ENCODE measurements at places on chromosomes 12 and 14.

DNA sequence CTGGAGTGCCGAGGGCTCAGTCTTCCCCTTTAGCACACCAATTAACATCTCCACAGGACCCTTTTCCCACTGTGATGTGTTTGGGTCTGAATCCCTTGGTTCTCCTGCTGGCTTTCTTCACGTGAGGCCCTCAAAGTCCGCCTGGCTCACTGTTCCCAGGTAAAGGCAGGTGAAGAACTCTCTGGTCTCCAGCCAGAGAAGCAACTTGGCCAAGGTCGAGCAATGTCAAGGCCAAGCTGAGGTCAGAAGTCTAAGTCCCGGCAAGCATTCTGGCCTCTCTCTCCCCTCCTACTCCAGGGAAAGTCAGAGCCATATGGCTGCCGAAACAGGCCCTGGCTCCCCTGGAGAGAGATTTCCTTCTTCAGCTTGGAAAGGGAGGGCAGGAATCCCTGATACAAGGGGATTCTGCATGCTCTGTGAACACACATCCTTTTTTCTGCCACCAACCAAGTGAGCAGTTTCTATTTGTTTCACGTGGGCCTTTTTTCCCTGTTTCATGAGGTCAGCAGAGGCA lies 61.4 kb upstream of the ESRRB start:
- no peak for DNase-seq

- peak; percentile 85 for DNase-seq
Observed at GRCh38 chr14:93078870-93079269, 36.9 kb downstream of the ITPK1 start.

DNA sequence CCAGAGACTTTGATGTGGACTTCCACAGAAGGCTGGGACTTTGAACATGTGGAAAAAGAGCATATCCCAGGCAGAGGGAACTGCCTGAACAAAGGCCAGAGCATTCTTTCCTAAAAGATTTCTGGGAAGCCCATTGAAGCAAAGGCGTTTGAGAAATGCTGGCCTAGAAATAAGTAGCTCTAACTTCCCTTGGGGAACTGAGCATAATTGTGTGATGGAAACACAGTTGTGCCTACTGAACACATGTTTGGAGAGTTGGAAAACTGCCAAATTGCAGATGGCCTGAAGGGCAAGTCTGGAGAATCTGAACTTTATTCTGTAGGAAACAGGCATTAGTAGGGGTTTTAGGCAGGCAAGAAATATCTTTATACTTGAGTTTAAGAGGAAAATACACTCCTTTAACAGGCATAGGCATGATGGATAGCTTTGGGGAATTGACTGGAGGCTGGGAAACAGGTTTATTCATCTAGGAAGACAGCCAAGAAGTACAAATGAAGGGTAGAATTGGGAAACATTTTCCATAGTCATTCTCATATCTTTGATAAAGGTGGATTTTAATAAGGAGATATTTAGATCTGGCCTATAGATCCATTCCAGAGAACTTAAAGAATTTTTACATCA lies 134.1 kb downstream of the TPH2 start:
- no peak for DNase-seq

- DNase-seq = no peak
Observed at GRCh38 chr12:6088921-6089747, 35.3 kb downstream of the VWF start.

DNA sequence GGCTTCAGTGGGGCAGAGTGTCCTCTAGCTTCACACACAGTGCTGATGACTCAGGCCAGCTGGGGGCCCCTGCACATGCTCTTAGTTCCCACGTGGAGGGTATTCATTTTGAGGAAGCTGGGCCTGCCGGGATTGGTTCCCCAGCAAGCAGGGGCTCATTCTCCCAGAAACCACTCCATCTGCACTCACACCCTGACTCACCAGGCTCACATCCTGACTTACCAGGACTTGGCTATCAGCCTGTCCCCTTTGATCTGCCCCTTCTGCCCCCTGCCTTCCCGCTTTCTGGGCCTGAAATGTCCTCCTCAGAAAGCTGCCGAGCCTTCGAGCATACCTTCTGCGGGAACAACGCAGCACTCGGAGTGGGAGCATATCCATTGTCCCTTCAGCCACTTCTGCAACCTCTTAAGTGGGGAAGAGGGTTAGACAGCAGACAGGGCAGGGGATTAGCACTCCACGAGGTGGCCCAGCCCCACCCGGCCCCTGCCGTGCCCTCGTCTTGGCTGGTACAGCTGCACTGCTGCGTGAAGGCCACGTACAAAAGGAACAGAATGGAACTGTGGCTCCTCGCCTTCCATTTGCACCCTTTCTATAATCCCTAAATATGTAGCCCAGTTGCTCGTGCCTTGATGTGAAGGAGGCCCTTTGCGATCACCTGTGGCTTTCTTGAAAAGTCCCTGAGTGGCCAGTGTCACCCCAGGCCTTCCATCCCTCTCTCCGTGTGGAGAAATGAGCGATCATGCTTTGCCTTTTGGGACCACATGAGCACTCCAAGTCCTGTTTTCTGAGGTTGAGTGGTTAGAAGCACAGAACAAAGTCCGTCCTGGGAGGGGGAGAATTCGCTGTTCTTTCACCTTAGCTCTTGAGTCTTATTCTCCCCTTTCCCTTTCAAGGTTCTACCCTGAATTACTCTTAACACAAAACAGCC lies 26.1 kb downstream of the TPCN1 start:
- DNase-seq = no peak

DNA sequence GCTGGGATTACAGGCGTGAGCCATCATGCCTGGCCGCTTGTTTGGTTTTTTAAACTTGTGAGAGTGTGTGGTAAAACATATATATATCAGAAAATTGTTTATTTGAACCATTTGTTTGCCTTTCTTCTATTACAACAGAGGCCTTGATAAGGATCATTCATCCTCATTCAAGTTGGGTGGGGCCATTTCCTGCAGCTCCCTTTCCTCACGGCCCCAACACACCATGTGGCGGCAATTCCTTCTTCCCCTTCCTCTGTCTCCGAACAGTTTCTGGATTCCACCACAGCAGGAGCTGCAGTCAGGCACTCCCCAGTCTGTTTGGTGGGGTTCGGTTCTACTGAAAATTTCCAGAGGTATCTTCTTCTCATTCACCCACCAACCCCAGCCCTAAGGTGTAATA lies 42.0 kb upstream of the RASSF3 start:
- no peak for DNase-seq

DNA sequence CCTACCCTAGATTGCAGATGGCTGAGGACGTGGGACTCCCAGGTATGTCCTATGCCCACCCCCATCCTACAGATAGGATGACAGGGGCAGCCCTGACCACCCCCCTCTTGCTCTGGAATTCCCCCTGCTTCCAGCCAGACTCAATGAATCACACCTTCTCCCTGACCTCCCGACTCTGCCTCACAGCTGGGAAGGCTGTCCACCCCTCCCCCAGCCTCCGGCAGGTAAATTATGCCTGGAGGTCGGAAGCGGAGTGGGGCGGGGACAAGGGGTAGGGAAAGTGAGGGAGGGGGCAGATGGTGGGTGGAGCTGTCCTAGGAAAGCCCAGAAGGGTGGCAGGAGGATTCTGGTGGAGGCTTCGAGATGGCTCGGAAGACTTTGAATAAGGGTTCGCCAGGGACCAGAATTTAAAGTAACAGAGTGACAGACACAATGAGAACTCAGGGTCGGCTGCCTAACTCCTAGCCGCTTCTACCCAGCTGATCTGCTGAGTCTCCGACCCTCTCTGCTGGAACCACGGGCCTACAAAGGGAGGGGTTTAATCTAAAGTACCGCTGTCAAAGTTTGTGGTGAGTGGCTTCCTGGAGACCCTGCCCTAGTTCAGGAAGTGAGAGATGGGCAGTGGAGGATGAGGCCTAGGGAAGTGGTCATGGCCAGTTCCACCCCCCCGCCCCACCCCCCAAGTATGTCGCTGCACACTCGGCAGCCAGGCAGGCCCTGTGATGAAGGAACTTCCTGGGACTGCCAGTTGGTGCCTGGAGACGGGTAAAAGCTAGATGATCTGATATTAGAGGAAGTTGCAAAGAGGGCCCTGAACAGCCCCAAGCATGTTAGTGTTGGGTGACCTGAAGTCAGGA lies 4.2 kb downstream of the PLEKHG3 start:
- DNase-seq = no peak

- no peak for DNase-seq
Observed at GRCh38 chr14:22384167-22384549, 204.9 kb downstream of the DAD1 start.

GRCh38 chr14:90425373-90425879 lies 28.6 kb downstream of the CALM1 start:
- DNase-seq = no peak

GRCh38 chr12:108191938-108192337 lies 62.9 kb downstream of the WSCD2 start:
- DNase-seq = no peak

DNA sequence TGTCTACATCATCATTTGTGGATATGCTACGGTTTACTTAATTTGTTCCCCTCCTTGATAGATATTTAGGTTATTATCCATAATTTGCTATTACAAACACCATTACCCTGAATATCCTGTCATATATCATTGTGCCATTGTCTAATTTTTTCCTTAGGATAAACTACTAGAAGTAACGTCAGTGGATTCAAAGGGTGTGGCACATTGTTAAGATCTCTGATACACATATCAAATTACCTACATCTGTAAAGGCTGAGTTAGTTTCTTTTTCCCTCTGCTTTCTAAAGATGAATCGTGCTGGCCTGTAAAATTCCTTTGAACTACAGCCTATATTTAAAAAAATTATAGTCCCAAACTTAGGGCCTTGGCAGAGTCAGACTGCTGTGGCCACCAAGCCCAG lies 53.9 kb upstream of the STRN3 start:
- DNase-seq = no peak

DNA sequence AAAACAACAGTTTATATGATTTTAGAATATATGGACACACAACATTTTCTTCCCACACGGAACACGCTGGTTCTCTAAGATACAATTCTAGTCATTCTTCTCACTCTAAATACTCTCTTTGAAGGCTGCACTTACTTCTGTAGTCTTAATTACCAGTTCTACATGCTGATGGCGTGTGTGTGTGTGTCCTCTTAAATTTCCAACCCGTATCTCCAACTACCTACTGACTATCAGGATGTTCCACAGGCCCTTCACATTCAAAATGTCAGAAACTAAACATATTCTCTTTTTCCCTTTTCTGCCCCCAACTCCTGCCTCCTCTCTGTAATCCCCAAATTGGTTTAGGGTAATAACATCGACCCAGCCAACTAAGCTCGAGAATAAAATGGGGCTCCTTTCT lies 75.2 kb downstream of the DUSP16 start:
- DNase-seq = no peak

DNA sequence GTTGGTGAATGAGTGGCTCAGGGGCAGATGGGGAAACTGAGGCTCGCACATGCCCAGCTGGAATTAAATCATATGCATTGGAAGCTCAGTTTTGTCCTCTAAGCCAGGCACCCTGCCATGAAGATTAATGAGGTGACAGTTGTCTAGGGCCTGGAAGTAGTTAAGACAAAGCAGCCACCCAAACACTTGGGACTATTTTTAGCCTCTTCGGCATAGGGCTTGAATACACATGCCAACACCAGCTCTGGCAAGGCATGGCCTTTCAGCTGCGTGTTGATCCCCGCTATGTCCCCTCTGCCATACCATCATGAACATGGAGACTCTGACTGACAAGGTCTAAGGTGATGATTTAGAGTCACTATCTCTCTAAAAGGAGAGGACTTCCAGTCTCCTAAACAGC lies 250.2 kb downstream of the KSR2 start:
- no peak for DNase-seq

DNA sequence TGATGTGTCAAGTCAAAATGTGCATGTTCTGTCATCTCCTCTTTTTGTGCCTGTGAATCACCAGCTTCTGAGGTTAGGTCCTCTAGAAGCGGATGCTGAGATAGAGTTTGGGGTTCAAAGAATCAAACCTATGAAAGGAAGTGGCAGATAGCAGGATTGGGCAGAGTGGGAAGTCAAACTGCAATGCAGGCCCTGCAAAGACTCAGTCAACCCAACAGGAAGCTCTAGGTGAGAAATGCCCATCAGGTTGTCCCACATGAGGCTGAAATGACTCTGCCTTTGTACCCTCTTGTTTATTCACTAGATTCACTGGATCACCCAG lies 4.5 kb upstream of the MIA2 start:
- no peak for DNase-seq

DNA sequence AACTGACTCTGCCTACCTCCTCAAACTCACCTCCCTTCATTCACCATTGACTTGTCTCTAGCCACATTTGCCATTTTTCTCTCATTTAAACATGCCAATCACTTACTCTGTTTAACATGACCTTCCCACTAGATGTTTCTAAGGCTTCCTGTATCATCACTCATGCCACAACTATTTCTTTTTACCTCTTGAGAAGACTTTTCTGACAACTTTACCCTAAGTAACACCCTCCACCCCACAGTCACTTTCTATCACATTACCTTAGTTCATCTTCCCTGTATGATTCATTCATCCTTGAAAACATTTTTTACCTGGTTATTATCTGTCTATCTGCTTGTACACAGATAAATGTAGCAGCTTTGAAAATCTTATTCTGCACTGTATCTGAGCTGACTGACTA lies 19.4 kb downstream of the PLCZ1 start:
- DNase-seq = no peak

DNA sequence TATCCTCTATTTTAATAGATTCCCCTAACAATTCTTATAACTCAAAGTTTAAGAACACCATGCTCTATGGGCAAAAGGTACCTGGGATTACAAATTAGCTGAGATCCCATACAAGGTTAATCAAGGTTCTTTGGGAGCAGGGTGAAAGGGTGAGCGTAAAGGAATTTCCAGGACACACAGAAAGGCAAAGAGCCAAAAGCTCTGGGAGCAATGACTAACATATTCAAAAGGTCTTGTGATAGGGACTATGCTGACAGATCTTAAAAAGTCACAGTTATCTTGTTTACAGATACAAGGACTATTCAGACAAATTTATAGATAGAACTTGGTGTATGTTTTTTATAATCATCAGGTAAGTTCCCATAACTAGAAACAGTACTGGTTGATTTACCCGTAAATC lies 19.5 kb upstream of the PPFIBP1 start:
- no peak for DNase-seq

DNA sequence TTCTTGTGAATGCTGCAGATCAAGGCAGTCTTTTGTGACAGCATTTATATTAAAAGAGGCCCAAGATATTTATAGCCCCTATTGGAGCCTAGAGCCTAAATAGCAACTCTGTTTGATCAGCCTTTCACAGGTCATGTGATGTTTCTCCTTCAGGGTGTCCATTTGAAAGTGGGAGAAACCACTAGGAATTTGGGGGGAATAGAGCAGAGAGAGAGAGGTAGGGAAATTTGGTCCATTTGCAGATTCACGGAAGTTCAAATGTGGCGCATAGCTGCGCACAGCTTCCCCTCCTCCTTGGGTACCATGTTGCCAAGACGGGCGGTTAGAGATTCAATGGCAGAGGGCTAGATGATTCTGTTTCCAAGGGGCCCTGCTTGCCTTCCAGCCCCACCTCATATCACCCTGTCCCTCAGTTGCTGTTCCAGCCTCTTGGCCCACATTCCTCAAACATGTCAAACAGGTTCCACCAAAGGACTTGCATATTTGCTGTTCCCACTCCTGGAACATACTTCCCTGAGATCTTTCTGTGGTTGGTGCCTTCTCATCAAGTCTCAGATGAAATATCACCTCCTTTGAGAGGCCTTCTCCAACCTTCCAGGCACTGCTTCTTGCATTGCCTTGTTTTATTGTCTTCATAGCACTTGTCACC lies 220.8 kb downstream of the CHST11 start:
- no peak for DNase-seq
